Activated T-helper 9 cell treated with anti-CD3 and anti-CD28 coated beads, Interleukin-2, amount 50 U/mL, for 16 hours (primary cell): ENCODE measurements at places on chromosomes 4 and X.

DNA sequence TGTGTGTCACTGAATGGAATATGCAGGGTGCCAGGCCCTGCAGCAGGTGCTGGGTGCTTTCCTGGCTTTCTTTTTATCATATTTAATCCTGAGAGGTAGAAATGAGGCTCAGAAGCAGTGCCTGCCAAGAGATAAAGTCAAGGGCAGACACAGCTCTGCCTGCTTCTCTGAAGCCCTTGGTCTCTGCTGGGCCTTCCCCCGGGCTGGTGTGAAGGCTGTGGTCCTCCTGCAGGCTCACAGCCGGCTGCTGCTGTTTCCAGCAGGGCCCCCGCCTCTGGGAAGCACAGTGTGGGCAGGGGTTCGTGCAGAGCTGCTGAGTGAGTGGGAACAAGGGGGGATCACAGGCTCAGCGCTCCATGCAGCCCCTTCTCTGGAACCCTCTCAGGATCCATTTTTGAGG, 49.6 kb downstream of the TBC1D14 start:
- DNase-seq, result no peak

DNA sequence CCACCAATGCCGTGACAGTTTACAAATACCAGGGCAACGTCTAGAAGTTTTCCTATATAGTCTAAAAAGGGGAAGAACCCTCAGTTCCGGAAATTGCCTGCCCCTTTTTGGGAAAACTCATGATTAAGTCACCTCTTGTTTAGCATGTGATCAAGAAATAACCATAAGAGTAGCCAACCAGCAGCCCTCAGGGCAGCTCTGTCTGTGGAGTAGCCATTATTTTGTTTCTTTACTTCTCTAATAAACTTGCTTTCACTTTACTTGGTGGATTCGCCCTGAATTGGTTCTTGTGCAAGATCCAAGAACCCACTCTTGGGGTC, 20.0 kb upstream of the HOPX start:
- DNase-seq, result no peak

- no peak for DNase-seq
Observed at GRCh38 chrX:18210470-18210869, 10.2 kb downstream of the BEND2 start.

- peak; percentile 72 for DNase-seq
Observed at GRCh38 chr4:6873792-6874461, 35.7 kb upstream of the TBC1D14 start.

GRCh38 chr4:165931741-165932140, 58.7 kb downstream of the TLL1 start:
- no peak for DNase-seq
